Smooth muscle cell of bladder (primary cell): ENCODE measurements at places on chromosomes 5 and 9. TPM values are rescaled to one million over a fixed set of nuclear protein-coding genes. Genes with fewer than 3 reads are reported as not detected.

PHF24 gene
- total RNA-seq: under 0.01 TPM in 1 of 2 replicates, not detected in the other

THBS4 gene
- 1.1 and 3.2 TPM in 2 replicates for total RNA-seq

KIAA0825 gene
- 3.0 and 3.1 TPM in 2 replicates for total RNA-seq

NMUR2 gene
- not detected in 2 replicates for total RNA-seq

DOCK8 gene
- under 0.01 and 0.18 TPM in 2 replicates for total RNA-seq
